ENCODE measurements at places on chromosomes 1 and 21.

- DNase-seq: no peak
These were observed 231.6 kb downstream of the NFIA start for GRCh38 chr1:61313906-61314422.

- DNase-seq: no peak
These were observed 107.4 kb upstream of the CASZ1 start for GRCh38 chr1:10903821-10904220.

- DNase-seq: no peak
These were observed 233.7 kb upstream of the NFIA start for GRCh38 chr1:60848583-60849188.

DNA sequence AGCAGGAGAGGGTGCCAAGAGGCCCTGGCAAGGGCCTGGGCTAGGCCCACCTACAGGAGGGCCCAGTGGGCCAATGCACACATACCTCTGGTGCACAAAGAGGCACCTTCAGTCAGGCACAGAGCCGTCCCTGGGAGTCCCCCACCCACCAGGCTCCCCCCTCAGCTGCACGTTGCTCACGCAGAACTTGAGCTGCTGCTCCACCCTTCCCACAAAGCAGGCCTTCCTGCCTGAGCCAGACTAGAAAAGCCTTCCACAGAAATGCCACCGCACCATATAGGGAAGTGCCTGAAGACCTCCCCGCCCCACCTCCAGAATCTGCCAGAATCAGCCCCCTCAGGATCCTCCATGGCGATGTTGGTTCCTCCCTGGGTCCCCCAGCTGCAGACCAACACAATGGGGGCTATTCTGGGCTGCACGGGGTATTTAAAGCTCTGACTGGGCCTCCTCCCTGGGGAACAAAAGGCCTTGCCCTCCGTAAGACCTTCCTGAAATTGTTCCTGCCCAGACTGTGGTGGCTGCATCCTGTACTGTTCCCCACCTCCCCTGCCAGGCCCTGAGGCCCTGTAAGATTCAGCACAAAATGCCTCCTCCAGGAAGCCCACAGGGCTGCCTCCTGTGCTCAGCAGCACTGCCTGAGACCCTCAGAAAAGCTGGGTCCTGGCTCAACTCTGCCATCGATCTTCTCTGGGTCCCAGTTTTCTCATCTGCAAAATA is 27.2 kb downstream of the HSPG2 start:
- peak; percentile 11 for DNase-seq

Data from activated CD4-positive, alpha-beta T cell treated with anti-CD3 and anti-CD28 coated beads, Interleukin-2, amount 50 U/mL, for 4 hours (primary cell).